ENCODE measurements at places on chromosomes 2 and 18.
A peak's percentile ranks its signal among the peaks of the same experiment; 100 is the strongest.

DNA sequence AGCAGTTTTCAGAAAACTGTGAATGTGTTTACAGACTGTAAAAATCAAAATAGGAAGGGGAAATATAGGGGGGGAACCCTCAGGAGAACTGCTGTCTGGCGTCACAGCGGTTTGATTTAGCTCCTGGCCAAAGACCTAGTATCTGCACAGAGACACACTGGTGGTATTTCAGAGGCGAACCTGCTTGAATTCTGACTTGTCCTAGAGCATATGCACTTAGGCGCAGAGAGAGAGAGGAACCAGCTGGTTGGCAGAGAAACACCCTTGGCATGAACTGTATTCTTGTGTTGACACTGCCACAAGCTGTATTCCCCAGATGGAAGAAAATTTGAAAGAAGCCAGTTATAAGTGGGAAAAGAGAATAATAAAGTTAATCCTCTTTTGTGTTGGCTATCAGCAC lies 506.5 kb upstream of the NRP2 start:
- no peak for DNase-seq

- no peak for DNase-seq
Observed at GRCh38 chr18:64032312-64032711, 62.4 kb downstream of the SERPINB8 start.

DNA sequence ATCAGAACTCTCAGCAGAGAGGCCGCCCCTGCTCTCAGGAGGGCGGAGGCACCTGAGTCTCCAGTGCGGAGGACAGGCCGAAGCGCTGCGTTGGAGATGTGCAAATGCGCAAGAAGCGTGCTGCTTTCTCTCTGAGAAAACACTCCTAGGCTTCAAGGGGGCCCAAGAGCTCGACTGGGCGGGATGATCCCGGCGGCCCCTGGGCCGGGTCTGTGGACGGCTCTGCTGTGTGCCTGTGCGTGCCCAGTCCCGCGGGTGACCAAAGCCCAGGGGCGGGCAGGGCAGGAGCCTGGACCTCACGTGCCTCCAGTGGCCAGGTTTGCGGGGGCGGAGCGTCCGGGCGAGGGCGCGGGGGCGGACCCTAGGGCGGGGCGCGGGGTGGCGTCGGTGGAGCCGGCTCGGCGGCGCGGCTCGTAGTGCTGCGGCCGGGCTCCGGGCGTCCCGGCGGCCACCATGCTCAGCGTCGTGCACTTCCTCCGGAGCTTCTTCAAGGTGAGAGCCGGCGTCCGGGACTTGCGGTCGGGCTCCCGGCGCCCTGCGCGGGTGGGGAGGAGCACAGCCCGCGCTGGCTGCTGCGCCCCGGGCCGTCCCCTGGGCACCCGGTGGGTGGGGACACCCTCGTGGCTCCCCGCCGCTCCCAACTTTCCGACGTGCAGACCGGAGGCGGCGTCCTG lies at the start of gene ARHGEF4:
TSS of gene ARHGEF4 (plus strand) at position 414 of the 674 bp plus-strand sequence. CDS start at position 454, 40 bp downstream.
- DNase-seq = no peak

- DNase-seq = no peak
Observed at GRCh38 chr2:118312969-118313756, 224.9 kb downstream of the INSIG2 start.

DNA sequence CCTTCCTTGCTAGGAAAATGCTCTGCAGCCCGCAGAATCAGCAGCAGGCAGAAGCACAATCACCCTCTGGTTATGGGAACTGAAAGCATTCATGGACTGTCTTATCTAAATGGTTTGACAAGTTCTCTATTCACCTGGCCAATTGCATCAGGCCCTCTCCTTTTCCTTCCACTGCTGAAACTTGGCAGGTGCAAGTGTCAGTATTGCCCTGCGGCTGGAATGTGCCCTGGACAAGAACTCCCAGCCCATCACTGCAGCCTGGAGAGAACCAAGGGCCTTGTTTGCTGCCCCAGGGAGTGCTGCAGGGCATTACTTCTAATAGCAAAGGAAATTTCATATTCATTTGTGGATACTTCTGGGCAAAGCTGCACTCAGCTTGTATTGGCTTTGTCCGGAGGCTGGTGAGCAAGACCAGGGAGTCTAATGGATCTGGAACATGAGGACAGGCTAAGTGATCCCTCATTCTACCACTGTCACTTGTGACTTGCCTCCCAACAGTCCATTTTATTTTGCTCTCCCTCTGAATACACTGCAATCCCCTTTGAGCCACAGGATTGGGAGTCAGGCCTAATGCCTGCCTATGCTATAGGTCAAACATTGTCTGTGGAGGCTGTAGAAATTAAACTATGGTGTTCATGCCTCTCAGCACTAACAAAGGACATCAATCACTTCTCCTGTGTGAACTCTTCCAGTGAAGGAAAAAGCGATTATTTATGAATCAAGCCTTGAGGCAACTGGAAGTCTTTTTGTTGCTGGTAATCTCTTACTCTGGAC lies 116.9 kb downstream of the LYPD6B start:
- DNase-seq = no peak

DNA sequence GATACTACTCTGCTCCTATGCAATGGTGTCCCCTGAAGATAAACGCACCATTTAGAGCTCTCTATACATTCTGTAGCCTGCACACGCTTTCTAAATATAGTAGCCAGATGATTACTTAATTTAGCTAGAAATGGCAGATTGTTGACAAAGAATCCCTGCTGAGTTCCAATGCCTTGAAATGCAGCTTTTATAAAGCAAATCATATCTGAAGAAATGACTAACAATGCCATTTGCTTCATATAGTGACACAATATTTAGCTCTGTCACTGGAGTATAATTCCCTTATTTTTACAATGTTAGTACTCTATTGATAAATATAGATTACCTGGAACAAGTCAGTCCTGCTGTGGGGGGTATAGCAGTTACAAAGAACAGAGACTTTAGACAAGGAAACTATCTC lies 166.2 kb downstream of the CDCA7 start:
- no peak for DNase-seq

DNA sequence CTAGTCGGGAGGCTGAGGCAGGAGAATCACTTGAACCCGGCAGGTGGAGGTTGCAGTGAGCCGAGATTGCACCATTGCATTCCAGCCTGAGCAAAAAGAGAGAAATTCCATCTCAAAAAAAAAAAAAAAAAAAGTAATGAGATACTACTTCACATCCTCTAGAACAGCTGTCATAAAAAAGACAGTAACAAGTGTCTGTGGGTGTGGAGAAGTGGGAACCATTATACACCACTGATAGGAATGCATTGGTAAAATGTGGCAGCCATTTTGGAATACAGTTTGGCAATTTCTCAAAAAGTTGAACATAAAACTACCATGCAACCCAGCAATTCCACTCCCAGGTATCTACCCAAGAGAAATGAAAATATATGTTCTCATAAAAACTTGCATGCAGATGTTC lies 166.6 kb downstream of the GREB1L start:
- DNase-seq = no peak

- DNase-seq = no peak
Observed at GRCh38 chr2:46885376-46885775, 30.2 kb downstream of the MCFD2 start.

GRCh38 chr2:196329959-196330358 lies 158.6 kb upstream of the STK17B start:
- DNase-seq = no peak

- no peak for DNase-seq
Observed at GRCh38 chr2:207155516-207156444, 10.0 kb downstream of the KLF7 start.

DNA sequence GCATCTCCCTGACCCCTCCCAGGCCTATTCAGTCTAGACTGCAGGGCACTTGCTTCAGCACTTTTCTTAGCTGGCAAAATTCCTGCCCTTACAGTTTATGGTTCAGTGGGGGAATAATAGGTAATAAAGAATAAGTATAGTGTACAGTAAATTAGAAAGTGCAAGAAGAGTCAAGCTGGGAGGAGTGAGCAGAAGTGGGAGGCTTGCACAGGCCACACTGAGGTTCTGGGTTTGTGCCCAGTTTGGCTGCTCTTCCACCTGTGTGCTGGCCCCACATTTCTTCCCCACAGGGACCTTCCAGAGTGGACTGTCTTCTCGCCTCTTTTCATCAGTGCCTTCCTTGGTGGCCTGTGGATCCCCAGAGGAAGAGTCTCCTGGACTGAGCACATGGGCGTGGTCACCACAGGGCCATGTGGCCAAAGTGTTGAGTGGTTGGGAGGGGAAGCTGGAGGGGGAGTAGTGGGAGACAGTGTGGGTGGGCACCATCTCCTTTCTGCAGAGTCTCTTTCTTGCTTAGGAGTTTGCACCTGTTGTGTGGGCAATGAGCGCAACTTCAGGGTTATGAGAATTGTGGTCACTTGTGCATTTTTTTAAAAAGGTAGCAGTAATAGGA lies 128.6 kb upstream of the ZSWIM2 start:
- DNase-seq = peak; percentile 53

- no peak for DNase-seq
Observed at GRCh38 chr18:62690236-62690815, 25.0 kb upstream of the PHLPP1 start.

- no peak for DNase-seq
Observed at GRCh38 chr2:214649440-214650205, 159.9 kb downstream of the BARD1 start.

DNA sequence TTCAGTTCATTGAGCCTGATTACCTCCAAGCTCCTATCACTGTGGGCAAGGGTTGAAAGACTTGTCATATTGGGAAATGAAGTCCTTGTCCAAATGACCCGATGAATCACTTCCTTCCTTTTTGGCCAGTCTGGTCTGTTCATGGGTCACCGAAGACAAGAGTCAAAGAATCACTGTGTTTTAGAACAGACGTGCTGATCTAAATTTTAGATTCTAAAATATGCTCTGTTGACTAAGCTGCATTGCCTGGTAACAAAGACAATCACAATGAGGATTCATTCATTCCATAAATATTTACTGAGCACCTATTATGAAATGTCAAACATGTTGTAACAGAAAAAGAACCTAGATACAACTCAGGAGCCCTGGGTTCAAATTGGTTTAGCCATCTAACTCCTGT lies 99.4 kb upstream of the RND3 start:
- no peak for DNase-seq

DNA sequence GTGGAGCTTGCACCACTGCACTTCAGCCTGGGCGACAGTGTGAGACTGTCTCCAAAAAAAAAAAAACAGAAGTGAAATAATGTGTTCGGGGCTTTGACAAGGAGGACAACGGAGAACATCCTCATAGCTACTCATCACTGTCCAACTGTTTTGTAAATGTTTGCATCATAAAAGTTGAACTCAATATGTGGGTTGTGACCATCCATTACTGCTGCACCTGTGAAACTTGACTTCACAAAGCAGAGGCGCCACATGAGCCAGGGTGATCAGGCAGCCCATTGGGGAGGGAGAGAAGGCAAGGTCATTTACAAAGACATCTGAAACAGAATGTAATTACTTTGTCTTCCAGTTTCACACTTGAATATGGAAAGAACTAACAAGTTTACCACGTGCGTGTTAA lies 61.6 kb downstream of the LAMA1 start:
- DNase-seq = no peak

DNA sequence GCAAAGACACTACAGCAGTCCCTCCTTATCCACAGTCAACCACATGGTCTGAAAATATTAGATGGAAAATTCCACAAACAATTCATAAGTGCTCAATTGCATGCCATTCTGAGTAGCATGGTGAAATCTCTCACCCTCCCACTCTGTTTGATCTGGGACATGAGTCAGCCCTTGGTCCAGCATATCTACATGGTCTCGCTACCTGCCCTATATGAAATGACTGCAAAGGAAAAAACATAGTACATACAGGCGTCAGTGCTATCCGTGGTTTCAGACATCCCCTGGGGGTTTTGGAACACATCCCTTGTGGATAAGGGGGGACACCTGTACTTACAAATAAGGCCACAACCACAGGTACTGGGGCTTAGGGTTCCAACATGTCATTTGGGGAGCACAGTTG lies 73.7 kb downstream of the CABLES1 start:
- no peak for DNase-seq

DNA sequence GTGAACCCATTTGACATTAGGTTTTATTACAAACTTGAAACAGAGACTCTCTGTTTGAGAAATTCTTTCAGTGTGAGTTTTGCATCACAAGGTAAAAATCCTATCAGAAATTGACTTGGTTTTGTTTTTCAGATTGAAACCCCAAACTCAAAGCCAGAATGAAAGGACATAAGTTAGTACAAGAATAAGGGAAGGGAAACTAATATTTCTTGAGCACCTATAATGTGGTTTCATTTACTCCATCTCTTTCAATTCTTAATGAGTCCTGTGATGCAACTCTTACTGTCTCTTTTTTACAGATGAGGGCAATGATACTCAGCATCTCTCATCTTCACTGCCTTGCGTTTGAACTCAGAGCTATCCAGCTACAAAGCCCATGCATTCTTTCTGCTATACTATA lies 210.0 kb upstream of the SIX3 start:
- DNase-seq = no peak
